ENCODE measurements at places on chromosomes 3 and 15.
A peak's percentile ranks its signal among the peaks of the same experiment; 100 is the strongest.

DNA sequence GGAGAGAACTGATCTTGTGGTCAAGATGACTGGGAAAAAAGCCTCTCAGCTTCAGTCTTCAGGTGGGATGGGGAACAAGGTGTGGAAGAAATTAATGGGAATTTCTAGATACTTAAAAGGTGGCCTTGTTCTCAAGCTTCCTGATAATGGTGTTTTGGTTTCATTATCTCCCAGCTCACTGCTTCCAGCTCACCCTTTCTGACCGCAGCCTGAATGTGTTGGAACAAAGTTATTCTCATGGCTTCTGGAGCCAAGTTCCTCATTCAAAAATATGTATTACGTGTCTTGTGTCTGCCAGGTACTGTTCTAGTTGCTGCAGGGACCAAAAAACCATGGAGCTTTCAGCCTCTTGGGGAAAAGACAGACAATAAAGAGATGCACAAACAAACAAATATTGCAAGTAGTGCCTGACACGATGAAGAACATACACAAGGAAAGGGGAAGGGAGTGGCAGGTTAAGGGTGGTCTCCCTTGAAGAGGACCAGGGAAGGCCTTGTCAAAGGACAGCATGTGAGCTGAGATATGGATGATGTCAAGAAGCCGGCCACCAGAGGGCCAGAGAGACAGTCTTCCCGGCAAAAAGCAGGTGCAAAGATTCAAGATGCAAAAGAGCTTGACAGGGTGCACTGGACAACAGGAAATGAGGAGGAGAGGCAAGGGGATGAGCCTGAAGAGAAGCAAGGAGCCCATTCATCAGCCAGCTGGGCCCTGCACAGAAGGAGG, 35.5 kb downstream of the ARRDC4 start:
- peak; percentile 7 for DNase-seq

- no peak for DNase-seq
Observed at GRCh38 chr3:15325228-15325627, 7.2 kb downstream of the SH3BP5 start.

DNA sequence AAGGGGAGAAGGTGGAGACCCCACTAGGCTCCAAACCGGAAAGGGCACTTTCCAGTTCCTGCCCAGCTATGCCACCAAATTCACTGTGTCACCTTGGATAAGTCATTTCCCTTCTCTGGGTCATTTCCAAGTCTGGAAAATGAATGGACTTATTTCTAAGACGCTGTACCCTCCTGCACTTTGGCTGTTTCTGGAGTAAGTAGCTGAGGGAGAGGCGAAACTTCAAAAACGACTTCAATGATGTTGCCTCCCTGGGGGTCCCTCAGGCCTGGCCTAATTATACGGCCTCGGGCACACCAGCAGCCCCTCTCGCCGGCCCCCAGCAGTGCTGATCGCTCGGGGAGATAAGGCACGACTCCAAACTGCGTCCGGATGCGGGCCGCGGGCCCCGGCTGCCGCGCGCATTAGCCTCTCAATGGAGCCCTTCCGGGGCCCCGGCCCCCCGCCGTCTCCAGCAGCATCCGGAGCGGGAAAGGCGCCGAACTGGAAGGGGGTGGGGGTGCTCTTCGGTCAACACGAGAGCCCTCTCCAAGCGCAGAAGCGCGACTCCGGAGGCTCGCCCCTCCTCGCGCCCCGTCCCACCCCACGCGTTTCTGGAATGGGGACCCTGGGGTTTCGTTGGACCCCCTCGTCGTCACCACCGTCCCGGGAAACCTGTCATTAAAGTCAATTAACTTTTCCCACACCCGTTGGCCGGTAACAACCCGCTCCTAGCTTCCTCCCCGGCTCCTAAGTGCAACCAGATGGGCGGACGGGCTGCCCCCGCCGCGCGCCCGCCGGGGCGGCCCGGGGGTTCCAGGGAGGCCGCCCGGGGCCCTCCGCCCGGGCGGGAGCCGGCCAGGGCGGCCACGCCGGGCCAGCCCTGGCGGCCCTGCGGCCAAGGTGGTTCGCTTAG, 4.8 kb downstream of the HES1 start:
- DNase-seq, result peak; percentile 58

GRCh38 chr15:57806003-57806402, 99.5 kb downstream of the POLR2M start:
- DNase-seq, result no peak

DNA sequence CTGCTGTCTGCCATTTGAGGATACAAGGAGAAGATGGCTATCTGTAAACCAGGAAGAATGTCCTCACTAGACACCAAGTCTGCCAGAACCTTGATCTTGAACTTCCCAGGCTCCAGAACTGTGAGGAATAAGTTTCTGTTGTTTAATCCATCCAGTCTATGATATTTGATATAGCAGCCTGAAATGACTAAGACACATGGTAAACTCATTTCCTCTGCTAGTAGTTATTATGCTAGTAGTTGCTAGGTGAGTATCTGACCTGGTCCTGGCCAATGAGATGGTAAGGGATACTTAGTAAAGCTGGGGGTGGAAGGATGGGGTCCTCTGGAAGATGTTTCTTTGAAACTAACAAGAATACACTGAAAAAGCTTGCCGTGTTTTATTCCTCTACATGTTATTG, 280.7 kb upstream of the ARHGEF26 start:
- no peak for DNase-seq

GRCh38 chr3:171260899-171261298, 199.3 kb downstream of the TNIK start:
- no peak for DNase-seq

DNA sequence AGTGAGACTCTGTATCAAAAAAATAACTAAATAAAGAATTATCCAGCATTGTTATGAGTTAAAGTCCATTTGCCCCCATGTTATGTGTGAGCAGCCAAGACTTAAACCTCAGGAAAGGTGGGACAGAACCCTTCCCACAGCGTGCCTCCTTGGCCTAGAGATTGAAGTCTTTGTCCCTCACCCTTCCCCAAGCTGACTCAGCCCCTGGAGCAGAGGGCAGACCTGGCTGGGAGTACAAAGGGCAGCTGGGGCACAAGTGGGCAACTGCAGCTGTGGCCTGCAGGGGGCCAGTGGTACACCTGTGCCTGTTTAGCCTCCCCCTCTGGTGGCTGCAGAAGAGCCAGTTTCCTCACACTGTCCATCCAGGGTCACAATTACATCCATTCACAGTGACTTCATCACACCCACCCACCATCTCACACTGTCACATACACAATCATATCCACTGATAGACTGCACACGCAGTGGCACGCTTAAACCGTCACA, 940 bp upstream of the ACY1 start:
- peak; percentile 55 for DNase-seq

Measured in stimulated activated CD4-positive, alpha-beta T cell treated with anti-CD3 and anti-CD28 coated beads, Interleukin-15, amount 100 ng/mL, for 24 hours (primary cell).